Activated naive CD4-positive, alpha-beta T cell treated with anti-CD3 and anti-CD28 coated beads, Interleukin-2, amount 10 ng/mL, durations not matched to agents 7 days and 5 days (primary cell): ENCODE measurements at places on chromosomes 13 and 19.
A peak's percentile ranks its signal among the peaks of the same experiment; 100 is the strongest.

DNA sequence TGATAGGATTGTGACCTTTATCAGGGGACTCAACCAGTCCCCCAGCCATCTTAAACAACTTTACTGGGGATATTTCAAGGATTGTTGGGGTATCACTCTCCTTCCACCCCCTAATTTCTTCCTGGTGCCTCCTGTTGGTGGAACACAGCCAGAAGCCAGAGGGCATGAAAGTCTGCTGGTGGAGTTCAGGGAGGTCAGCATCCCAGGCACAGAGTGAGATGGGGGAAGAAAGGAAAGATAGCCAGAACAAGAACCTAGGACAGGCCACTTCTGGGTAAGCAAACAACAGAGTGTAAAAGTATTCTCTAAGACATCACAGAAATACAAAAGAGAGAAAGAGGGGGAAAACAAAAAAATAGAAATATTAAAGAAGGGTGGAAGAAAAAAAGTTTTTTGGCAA lies 101.8 kb downstream of the SPRY2 start:
- H3K27me3 ChIP-seq: no peaks in the 10 kb centered on the region
- no peak for DNase-seq
- no peak overlapping the region for H3K27ac ChIP-seq
- H3K4me1 ChIP-seq: no peaks in the 10 kb centered on the region
- no peaks in the 10 kb centered on the region for H3K36me3 ChIP-seq
- no peak overlapping the region for H3K4me3 ChIP-seq

DNA sequence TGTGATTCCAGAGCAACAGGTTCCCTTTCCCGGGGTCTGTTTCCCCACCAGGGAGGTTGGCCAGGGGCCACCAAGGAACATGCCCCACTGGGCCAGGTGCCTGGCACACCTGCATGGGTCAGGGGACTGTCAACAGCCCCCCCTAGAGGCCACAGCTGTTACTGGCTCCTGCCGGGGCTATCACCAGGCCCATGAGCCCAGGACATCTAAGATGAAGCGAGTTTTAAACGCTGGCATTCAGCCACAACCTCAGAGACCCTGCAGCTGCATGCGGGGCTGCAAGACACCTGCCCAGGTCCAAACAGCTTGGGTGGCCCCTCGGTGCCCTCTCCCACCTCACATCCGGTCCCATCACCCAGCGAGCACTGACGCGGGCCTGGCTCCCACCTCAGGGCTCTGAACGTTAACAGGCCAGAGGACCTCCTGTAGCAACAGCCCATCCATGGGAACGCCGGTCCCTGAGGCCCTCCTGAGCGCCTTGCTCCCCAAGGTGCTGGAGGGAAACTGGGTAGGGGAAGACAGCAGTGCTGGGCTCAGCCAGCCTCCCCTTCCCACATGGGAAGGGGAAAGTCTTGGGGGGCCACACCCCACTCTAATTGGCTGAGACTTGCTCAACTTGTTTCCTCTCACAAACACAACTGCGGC lies 12.0 kb downstream of the KHSRP start:
- DNase-seq: peak; percentile 62
- H3K4me3 ChIP-seq: no peak overlapping the region
- H3K27me3 ChIP-seq: no peaks in the 10 kb centered on the region
- no peaks in the 10 kb centered on the region for H3K4me1 ChIP-seq
- H3K36me3 ChIP-seq: peaks cover 16% of the 10 kb centered on the region
- no peak overlapping the region for H3K27ac ChIP-seq

GRCh38 chr19:19053508-19054314 lies 10.1 kb upstream of the SLC25A42 start:
- no peak overlapping the region for H3K27ac ChIP-seq
- no peaks in the 10 kb centered on the region for H3K4me1 ChIP-seq
- H3K27me3 ChIP-seq: no peaks in the 10 kb centered on the region
- peaks cover 26% of the 10 kb centered on the region for H3K36me3 ChIP-seq
- DNase-seq: peak; percentile 74

DNA sequence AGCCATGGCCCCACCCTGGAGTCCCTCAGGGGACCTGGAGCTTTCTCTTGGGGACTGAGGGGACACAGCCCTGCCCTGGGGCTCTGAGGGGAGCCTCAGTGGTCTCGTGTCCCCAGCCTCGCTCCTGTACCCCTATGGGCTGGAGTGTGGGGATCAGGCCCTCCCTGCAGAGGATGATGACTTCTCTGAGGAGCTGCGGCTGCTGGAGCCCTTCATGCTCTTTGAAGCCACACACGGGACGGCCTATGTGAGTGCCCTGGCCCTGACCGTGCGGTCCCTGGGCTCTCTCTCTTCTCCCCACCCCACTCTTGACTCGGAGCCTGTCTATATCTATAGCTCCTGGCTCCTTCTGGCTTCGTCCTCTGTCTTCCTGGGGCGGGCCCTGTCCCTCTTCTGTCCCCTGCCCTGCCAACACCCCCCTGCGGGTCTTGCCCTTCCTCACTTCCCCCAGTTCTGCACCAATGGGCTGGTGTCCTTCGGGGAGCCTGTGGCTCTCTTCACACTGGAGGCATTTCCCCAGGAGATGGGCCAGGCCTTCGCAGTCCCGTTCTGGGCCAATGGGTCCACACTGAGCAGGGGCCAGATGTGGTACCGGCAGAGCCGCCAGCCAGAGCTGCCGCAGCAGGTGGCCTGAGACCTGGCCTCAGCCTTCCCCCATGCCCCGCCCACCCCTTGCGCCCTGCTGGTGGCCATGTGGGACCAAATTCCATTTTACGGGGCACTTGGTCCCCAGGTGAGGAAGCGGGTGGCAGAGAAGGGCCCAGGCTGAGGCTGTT lies 33.1 kb downstream of the HPN start:
- no peak for DNase-seq
- H3K27me3 ChIP-seq: peaks cover 24% of the 10 kb centered on the region
- no peaks in the 10 kb centered on the region for H3K36me3 ChIP-seq
- H3K4me1 ChIP-seq: no peaks in the 10 kb centered on the region

- H3K36me3 ChIP-seq: peaks cover 27% of the 10 kb centered on the region
- peaks cover 2% of the 10 kb centered on the region for H3K27me3 ChIP-seq
- H3K27ac ChIP-seq: peak overlapping the region; percentile 93
- peaks cover 45% of the 10 kb centered on the region for H3K4me1 ChIP-seq
- peak overlapping the region; percentile 94 for H3K4me3 ChIP-seq
- peak; percentile 72 for DNase-seq
These were observed 671 bp downstream of the ZDHHC20 start for GRCh38 chr13:21458451-21458812.

GRCh38 chr19:3046698-3047495 lies 15.4 kb downstream of the TLE5 start:
- no peak for DNase-seq
- peaks cover 2% of the 10 kb centered on the region for H3K36me3 ChIP-seq
- H3K4me3 ChIP-seq: no peak overlapping the region
- H3K27me3 ChIP-seq: peaks cover 54% of the 10 kb centered on the region
- peaks cover 17% of the 10 kb centered on the region for H3K4me1 ChIP-seq

DNA sequence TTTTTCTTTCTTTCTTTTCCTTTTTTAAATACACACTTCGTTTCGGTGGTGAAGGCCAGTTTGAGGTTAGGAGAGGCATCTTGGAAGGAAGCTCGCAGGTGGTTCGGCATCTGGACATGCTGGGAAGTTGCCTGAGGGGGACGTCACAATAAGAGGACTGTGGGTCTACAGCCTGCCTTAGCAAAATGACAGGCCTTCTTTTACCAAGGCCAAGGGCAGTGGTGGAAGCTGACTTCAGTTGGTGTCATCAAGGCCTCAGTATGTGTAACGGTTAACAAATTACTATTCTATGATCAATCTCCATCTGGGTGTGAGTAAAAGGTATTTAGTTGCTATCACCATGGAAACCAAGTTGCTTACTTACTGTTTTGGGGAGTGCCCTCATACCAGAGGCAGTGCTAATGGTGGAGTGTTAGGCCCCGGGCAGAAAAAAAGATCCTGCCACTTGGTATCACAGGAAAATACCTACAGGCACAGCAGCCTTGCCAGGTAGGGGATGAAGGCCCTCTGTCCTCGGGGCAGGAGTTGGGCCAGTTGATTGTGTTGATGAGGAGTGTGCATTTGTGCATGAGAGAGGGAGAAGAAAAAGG lies 10.3 kb downstream of the ACTN4 start:
- no peaks in the 10 kb centered on the region for H3K27me3 ChIP-seq
- H3K27ac ChIP-seq: peak overlapping the region; percentile 73
